ENCODE measurements at places on chromosomes 7 and 10. TPM values are rescaled to one million over a fixed set of nuclear protein-coding genes. Genes with fewer than 3 reads are reported as not detected.

- DNase-seq, result no peak
Measured at GRCh38 chr7:72760602-72761001, 67.4 kb downstream of the TYW1B start.

DNA sequence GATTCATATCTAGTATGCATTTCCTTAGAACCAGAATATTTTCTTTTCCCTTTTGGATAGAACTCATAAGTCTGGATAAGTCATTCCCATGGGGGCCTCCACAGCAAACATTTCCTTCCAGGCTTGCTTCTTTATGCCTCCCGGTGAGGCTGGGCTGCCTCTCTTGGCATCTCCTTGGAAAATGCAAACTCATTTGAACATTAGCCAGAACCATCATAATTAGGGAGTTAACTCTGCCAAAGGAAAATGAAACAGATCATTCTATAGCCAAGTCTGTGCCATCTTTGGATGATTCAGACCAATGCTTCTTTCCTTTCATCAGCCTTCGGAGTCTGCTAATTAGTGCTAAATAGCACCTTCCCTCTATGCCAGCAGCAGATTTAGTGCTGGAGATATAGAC lies 81.1 kb downstream of the PLPP4 start:
- DNase-seq, result no peak

DNA sequence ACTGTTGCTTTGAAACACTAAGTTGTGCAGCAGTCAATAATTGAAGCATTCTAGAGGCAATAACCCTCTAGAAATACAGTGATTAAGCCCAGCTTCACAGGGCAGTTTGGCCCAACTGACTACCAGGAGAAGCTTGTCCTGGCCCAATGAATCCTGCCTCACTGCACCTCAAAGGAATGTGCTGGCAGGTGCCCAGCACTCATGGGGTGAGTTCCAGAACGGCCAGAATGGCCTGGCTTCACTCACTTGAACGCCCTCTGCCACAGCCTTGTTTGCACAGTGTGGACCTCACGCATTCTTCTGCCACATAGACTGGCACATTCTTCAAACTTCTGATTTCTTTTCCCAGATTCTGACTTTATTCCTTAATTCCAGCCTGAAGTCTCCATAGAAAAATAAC lies 6.6 kb upstream of the ITIH2 start:
- no peak for DNase-seq

DNA sequence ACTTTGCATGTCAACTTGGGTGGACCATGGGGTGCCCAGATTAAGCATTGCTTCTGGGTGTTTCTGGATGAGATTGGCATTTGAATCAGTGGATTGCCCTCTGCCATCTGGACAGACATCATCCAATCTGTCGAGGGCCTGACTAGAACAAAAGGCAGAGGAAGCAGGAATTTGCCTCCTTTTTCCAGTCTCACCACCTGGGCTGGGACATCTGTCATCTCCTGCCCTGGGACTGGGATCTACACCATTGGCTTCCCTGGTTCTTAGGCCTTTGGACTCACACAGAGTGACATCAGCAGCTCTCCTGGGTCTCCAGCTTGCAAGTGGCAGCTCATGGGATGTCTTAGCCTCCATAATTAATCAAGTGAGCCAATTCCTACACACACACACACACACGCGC lies 10.3 kb downstream of the SLC13A4 start:
- no peak for DNase-seq

GRCh38 chr10:122323941-122324675 lies 50.4 kb upstream of the PLEKHA1 start:
- no peak for DNase-seq

DNA sequence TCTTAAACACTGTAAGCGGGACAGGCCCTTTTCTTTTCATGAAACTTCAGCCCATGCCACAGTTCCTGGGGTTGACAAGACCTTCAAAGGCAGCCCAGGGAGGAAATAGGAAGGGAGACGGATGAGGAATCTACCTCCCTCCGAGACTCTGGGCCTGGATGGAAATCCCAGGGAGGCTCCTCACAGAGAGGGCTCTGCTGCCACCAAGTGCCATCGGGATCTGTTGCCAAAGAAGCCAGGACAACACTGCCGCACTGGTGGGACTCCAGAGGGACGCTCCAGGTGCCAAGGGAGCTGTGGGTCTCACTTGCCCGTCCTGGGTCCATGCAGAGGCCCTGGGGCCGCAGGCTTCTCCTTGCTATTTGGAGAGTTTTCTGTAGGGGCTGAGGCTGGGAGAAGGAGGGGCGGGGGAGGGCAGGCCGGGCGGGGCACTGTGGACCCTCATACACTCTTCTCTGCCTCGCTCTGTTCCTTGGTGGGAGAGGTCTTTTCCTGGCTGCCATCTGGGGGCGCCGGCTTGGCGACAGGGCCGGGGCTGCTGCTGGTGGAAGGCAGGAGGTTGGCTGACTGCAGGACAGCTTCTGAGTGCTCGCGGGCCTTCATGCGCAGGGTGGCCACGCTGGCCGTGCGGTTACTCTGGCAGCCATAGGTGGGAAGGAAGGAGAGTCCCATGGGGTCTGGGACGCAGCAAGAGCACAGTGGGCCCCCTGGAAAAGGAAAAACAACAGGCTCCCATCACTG lies 30.0 kb downstream of the DRGX start:
- no peak for DNase-seq

ASB4 gene
- not detected for total RNA-seq

DNA sequence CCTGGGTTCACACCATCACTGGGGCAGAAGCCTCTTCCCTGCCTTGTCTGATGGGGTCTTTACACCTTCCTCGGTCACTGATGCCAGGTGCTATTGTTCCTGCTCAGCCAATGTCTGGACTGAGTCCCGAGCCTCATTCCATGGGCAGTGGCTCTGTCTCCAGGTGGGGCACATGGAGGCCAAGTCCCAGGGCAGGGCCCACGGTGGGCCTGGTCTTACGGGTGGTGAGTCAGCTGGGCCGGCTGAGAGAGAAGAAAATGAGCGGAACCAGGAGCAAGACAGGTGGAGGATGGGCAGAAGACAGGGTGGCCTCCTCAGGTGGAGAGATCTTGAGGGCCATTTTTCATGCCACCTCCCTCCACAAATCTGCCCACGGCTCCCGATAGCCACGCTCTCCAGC lies 131.7 kb upstream of the FAM20C start:
- no peak for DNase-seq

DNA sequence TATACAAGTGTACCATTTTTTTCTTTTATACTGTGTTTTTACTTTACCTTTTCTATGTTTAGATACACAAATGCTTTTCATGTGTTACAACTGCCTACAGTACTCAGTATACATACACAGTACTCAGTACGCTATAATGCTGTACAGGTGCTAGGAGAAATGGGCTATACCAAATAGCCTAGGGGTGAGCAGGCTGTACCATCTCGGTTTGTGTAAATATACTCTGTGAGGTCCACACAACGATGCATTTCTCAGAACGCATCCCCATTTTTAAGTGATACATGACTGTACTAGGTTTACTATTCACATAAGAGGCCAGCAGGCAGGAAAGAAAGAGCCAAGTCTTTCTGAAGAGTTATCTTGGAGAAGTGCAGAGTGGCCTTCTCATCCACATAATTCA lies 426.4 kb upstream of the MTPN start:
- no peak for DNase-seq

DNA sequence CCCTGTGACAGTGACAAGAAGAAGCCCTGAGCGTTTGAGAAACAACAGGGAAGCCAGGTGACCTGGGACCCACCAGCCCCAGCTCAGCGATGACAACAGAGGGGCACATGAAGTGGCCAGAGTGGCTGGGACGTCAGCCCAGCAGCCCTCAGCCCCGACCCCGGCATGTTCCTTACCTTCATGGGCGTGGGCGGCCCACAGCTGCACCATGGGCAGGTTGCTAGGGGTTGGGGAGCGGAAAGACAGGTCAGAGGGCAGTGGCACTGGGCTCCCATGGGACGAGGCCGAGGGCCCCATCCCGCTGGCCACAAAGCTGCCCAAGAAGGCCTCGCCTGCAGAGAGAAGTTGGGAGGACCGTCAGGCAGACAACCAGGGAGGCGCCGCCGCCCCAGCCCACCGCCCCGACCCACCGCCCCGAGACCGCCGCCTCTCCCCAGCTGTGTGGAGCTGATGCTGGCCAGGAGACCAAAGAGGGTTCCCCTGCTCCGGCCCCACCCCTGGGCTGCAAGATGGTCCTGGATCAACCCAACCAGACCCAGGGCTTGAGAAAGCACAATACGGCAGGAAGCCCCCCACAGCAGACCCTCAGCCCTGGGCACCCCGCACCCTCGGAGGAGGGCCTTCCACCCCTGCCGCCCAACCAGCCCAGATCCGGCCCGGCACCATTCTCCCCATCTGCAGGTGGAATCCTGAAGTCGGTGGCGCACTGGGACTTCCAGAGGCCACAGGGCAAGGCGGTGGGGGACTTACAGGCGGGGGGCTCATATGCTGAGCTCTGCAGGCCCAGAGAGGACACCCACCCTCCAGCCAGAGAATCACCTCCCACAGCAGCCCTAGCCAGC lies 29.1 kb downstream of the TNRC18 start:
- DNase-seq, result no peak

PHYHIPL gene
- under 0.01 TPM for total RNA-seq

PAX4 gene
- total RNA-seq, result not detected

Data from hematopoietic multipotent progenitor cell (in vitro differentiated cells).